Right cardiac atrium (tissue), 5 donors: ENCODE measurements at places on chromosomes 7 and 10. TPM values are rescaled to one million over a fixed set of nuclear protein-coding genes. Genes with fewer than 3 reads are reported as not detected.

The GBX1 gene
- 0.40 TPM for total RNA-seq

DNA sequence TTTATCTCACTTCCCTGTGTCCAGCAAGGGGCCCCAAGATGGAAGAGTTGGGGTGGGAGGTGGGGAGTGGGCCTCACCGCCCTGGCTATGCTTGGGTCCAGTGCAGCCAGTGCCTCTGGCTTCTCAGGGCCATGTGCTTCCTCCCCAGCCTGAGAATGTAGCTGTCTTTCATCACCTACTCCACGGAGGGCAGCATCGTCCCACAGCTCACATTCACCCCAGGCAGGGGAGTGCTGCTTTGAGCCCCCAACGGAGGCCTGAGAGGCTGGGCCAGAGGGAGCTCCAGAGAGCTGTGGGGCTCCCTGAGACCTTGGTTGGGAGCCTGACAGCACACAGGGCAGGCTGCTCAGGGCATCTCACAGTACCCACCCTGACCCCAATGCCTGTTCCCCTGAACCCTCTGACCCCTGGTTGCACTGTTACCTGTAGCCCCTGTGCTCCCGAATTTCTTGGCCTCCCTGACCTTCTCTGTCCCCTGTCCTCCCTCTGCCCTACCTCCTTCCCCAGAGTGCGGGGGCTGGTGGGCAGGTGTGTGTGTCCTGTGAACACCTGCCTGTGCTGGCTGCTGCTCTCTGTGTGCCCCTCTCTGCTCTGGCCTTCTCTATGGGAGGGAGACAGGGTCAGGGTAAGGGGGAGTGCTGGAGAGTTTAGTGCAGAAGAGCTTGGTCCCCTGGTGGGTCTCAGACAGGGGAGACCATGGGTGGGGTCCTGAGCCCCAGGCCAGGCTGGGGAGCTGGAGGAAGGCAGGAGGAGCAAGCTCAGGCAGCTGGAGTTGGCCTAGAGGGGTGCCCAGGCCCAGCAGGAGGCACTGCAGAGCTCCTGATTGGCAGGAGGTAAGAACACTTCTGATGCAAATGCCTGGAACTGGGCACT, 19.6 kb upstream of the ZNF488 start:
- DNase-seq: peak; percentile 31

DNA sequence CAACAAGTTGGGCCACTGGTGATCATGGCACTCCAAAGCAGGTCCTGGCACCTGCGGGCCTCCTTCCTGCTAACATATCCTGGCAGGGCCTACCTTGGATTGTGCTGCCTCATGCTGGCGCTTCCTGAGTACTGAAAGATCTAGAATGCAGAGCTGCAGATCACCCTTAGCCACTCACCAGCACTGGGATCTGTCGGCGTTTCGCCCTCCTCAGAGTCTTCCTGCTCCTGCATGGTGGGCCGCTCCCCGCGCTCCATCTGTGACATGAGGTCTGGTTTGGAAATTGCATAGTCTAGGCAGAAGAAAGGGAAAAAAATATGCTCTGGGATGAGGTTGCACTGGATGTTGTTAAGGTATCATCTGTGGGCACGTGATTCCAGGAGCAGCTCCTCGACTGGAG, 10.0 kb downstream of the ZNF777 start:
- no peak for DNase-seq

GRCh38 chr7:7972128-7972527, 3.5 kb downstream of the GLCCI1 start:
- DNase-seq: no peak

- DNase-seq: no peak
Observed at GRCh38 chr10:113235508-113235907, 285.5 kb downstream of the TCF7L2 start.

DNA sequence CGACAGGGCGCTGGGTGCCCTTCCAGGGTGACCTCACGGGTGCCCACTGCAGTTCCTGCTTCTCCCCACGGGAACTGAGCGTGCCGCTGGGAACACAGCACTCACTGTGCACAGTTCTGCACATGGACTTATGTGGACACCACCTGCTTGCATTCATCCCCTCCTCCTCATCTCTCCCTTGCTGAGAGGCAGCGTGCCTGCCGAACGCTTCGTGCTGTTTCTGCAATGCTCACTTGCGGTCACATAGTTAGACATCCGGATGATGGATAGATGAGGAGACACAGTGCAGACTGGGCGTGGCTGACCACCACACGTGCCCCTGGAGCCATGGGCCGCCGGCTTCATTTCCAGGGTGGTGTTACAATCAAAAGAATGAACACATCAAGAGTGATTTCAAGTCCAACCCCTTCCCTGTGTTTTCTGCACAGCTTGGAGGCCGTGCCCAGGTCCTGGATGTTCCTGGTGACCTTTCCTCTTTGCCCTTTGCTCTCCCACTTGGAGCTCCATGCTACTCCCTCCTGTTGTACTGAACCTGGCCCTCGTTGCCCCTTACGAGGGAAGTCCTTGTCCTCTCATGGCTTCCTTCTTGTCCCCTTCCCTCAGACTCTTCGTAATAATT, 119.4 kb downstream of the VIPR2 start:
- DNase-seq: peak; percentile 33

The FOXL3 gene
- not detected for total RNA-seq

DNA sequence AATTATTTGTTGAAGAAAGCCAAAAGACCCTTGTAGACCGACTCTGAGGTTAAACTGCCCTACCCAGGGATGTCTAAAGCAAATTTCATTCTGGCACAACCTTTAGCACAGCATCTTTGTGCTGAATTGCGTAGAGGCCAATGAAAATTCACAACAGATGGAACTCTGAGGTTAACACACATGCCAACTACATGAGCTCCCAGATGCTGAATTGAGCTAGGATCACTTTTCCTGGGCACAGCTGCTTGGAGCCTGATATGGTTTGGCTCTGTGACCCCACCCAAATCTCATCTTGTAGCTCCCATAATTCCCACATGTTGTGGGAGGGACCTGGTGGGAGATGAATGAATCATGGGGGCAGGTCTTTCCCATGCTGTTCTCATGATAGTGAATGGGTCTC, 158.0 kb upstream of the PTN start:
- no peak for DNase-seq

DNA sequence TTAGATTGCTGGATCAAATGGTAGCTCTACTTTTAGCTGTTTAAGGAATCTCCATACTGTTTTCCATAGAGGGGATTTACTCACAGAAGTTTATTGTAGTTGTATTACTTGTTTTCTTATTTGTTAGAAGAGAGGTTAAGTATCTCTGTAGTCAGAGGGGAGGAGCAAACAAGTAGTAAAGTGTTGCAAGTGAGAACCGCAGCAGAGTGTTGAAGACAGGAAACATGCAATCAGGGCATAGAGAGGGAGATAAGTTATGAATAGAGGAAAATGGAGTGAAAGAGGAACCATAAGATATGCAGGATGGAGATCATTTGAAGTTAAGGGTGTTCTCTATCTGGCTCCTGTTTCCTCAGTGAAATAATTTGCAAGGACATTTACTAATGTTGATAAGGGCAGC, 331.4 kb upstream of the TMEM229A start:
- DNase-seq: no peak

- peak; percentile 53 for DNase-seq
Observed at GRCh38 chr7:95476904-95477594, 8.7 kb upstream of the ASB4 start.

The OPN1SW gene
- total RNA-seq: not detected

- DNase-seq: peak; percentile 16
Observed at GRCh38 chr7:37065779-37066271, 341.5 kb upstream of the AOAH start.

- no peak for DNase-seq
Observed at GRCh38 chr10:80484676-80485075, 30.6 kb downstream of the TSPAN14 start.

DNA sequence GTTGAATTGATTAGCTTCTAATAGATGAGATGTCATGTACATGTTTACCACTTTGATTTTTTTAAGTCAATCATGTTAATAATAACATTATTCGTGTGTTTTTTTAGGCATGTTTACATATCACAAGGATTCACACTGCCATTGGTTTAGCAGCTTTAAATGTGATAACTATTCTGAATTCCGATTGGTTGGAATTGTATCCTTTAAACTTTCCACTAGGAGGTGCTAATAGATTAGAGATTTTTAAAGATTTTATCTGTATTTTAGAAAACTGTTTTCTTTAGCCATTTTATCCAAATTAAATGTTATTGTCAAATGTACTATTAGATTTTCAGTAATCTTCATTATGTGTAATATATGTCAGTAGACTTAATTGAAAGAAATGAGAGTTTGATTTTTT, 83.2 kb downstream of the HECTD2 start:
- DNase-seq: no peak

- DNase-seq: no peak
Observed at GRCh38 chr10:91144961-91145360, 75.5 kb upstream of the PCGF5 start.

DNA sequence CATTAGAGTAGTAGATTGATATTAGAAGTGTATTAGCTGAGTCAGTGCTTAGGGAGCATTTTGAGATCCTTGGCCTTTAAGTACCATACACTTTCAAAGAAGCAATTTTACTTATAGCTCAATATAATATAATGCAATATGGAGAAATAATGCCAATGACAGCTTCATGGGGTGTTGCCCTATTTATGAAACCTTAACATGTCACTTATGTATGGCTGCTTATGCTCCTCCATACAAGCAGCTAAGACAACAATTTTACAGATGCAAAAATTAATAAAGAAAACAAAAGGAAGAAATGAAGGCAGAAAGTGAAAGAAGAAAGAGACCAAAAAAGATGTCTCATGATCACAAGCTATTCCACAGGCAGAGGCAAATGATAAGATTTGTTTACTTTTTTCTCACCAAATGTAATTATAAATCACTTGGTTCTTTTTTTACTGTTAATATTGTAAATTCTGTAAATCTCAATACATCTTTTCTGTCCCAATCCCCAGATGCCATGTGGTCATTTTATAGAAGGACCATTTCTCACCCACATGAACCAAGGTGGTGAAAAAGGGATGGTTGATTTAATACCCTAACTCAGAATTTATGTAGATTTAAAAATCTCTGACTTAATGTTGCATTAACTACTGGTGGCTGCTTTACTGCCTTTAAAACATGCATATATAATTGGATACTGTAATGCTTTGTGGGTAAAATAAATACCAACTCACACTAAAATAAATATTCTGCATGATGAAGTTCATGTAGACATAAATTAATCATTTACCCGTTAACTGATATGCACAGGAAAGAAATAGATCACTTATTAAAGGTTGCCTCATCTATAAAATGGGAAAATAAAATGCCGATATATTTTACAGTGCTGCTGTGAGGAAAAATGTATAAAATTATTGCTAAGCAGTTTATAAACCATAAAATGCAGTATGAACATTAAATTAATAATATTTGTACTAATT, 33.5 kb upstream of the RHOBTB1 start:
- no peak for DNase-seq

DNA sequence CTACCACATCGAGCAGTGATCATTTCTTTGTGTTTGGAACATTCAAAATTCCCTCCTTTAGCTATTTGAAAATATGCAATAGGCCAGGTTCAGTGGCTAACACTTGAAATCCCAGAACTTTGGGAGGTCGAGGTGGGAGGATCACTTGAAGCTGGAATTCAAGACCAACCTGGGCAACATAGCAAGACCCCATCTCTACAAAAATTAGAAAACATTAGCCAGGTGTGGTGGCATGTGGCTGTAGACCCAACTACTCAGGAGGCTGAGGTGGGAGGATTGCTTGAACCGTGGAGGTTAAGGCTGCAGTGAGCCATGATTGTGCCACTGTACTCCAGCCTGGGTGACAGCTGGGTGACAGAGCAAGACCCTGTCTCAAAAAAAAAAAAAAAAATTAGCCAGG, 15.3 kb upstream of the EXOC4 start:
- no peak for DNase-seq

GRCh38 chr7:30176463-30177109, 41.8 kb downstream of the MTURN start:
- DNase-seq: no peak

- no peak for DNase-seq
Observed at GRCh38 chr10:16401416-16401815, 35.4 kb upstream of the PTER start.

DNA sequence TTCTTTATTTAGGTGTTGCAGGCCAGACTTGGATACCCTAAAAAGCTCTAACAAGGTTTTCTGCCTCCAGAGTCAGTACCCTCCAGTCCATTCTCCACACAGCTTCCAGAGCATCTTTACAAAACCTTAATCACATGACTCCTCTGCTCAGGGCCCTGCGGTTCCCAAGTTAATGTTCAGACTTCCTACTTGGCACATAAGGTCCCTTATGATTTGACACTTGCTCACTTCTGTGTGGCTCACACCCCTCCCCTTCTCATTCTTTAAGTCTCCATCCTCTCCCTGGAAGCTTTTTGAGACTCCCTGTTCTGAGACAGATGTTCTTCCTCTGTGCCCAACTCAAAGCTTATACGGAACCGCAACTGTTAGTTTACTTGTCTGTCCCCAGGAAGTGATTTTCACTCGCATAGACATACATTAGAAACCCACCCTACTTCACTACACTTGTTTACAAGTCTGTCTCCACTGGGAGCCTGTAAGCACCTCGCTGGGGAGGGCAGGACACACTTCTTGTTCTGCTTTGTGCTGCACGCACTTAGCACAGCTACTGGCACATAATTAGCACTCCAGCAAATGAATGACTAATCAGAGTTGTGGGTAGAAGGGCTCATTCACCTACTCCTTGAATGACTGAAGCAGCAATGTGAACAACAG, 154.3 kb upstream of the LAMB4 start:
- no peak for DNase-seq

- no peak for DNase-seq
Observed at GRCh38 chr10:16458166-16458955, 21.6 kb downstream of the PTER start.

GRCh38 chr7:158683541-158683940, 21.1 kb downstream of the NCAPG2 start:
- no peak for DNase-seq

GRCh38 chr10:11161096-11161495, 143.4 kb downstream of the CELF2 start:
- DNase-seq: no peak

GRCh38 chr7:31883761-31884164, 186.4 kb downstream of the PDE1C start:
- no peak for DNase-seq
